ENCODE measurements at places on chromosomes 3 and 15. TPM values are rescaled to one million over a fixed set of nuclear protein-coding genes. Genes with fewer than 3 reads are reported as not detected.
A peak's percentile ranks its signal among the peaks of the same experiment; 100 is the strongest.

- DNase-seq = no peak
Measured at GRCh38 chr15:67383899-67384298, 129.3 kb downstream of the IQCH start.

DNA sequence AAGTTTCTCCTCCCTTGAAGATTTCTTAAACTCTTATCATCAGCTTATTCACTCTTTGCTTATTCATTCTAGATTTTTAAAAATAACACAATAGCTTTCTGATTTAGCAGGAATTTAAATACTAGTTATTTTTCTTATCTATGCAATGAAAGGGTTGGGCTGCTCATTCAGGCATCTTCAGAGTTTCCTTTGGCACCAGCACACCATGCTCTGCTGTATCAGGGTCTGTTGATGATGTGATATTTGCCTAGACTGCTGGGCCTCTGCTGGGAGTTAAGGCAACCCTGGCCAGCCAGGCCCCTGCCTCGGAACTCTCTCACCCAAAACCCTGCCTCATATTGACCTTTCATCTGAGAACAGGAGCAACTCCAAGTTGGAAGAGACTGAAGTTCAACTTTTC is 35.0 kb downstream of the DRD3 start:
- no peak for DNase-seq

GRCh38 chr15:74259292-74259648 is 23.1 kb downstream of the CCDC33 start:
- DNase-seq = no peak

DNA sequence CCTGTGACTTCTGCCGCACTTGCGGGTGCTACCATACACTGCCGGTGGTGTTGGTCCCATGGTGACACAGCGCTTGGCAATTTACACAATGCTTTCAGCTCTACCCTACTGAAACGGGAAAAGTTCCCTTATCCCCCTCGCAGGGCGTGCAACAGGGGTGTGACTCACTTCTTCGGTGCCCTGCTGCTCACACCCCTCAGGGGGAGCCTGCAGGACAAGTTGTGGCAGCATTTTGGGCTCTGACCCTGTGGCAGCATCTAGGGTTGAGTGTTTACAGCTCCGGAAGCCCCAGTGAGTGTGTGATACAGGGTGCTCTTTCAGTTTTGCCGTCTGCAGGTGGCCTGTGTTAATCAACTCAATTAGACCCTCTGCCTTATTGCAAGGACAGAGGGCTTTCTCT is 324.7 kb upstream of the RGMA start:
- no peak for DNase-seq

DNA sequence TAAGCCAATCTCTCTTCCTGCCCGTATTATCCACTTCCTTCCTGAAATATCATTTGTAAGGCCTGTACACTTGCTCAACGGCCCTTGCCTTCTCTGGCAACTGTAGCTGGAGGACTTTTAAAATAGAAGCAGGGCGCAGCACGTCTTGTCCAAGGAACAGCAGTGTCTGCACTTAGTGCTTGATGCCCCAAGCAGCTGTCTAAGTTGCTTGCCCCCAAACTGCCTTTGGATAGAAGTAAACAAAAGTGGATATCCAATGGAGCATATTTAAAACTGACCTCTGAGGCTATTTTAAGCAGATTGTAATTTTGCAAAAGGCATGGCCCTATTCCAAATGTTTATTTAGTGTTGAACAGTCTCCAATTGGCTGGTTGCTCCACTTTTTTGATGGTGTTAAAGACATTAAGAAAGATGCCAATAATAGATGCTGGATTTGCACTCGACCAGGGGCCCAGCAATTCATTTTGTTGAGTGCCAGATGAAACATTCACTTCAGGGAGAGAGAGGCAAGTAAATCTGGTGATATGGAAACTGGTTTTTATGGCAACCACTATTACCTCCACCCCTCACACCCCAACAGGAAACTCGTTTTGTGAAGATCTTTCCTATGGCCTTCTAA is 526.8 kb upstream of the TBL1XR1 start:
- DNase-seq = no peak

- no peak for DNase-seq
Measured at GRCh38 chr15:101560722-101561583, 71.4 kb upstream of the PCSK6 start.

GRCh38 chr15:101108791-101109190 is 143.1 kb downstream of the CHSY1 start:
- no peak for DNase-seq

The HIGD2B gene
- not detected for total RNA-seq

- DNase-seq = no peak
Measured at GRCh38 chr15:38897551-38897950, 332.9 kb upstream of the RASGRP1 start.

DNA sequence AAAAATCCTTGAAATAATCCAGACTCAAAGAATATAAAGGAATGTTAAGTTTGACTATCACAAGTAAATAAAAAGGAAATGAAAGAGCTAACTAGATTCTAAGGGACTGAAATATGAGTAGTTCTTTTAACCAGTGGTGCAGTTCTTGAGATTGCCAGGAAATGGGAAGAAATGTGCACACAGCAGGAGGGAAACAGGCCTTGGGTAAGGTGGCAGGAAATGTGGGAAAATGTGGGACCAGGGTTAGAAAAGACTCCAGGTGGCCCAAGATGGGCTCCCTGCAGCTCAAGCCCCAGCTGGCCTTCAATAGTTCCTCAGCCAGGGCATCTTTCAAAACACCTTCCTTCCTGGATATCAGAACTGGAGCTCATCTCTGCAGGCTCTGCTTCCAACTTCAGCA is 181.3 kb downstream of the ISL2 start:
- no peak for DNase-seq

DNA sequence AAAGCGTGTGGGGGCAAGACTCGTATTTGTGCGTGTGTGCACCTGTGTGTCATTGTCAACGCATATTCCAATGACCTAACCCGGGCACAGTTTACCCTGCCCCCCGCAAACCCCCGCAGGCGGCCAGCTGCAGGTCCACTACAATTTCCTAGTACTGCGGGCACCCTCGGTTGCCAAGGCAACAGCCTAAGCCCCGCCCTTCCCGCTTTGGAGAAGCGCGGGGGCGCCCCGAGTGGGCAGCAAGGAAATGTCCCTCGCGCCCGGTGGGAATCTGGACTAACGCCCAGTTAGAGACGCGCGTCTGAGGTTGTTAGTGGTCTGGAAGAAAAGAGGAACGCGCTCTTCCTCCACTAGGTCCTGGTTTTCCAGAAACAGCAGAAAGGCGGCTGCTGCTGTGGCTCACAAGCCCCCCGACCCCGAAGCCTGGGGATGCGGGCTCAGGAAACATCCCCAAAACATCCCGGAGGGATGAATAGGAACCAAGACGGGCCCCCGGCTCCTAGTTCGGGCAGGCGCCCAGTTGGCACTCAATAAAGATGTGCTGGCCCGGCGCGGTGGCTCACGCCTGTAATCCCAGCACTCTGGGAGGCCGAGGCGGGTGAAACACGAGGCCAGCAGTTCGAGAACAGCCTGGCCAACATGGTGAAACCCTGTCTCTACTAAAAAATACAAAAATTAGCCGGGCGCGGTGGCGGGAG is 1.1 kb downstream of the ABHD14A start:
- DNase-seq = peak; percentile 45

The GOLGA8N gene
- total RNA-seq = 21.2 TPM

GRCh38 chr15:40793216-40793989 is 13.5 kb upstream of the ZFYVE19 start:
- DNase-seq = no peak

- no peak for DNase-seq
Measured at GRCh38 chr3:5874931-5875341, 687.4 kb downstream of the EDEM1 start.

The RBPMS2 gene
- total RNA-seq = 4.4 TPM

DNA sequence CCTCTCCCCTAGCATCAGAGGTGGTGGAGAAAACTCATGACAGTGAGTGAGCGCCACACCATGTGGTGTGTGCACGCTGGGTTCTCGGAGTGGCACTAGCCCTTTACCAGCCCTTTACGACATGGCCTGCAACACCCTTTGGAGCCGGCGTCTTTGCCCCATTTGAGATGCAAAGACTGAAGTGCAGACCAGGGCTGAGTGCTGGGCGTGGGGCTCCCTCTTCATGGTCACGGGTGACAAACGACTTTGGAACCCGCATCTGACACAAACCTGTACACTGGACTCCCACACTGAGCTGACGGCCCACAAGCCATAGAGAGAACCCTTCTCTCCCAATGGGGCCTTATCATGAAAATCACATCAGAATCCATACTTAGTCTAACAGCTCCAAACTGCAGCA is 76.8 kb upstream of the ALDH1L1 start:
- DNase-seq = no peak
